ENCODE measurements at places on chromosomes 7 and 10. TPM values are rescaled to one million over a fixed set of nuclear protein-coding genes. Genes with fewer than 3 reads are reported as not detected.

DNA sequence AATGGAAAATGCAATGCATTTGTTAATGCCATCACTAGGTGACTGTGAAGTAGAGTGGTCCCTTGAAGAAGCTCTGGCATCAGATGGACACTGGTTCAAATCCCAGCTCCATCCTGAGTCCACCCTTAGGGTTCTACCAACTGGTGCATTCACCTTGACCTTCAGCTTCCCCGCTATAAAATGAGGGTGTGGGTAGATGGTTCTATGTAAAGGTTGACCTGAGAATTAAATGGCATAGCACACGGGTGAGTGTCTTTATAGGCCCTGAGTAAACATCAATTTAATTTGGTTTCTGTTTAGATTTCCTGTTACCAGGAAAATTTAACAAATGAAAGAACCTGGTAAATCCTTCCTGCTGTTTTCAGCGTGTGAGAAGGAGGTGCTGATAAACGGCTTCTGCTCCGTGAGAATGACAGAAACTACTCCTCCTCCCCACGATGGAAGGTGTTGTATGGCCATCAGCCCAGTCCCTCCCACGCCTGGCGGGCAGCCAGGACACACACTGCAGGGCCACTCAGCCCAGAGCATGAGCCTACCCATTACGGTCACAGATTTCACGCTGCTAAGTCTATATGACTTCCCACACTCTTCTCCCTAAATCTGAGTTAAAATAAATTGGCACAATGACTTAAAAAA lies 210.1 kb downstream of the TNS3 start:
- DNase-seq, result peak; percentile 88

GRCh38 chr7:92872701-92873100 lies 36.3 kb upstream of the CDK6 start:
- no peak for DNase-seq

DNA sequence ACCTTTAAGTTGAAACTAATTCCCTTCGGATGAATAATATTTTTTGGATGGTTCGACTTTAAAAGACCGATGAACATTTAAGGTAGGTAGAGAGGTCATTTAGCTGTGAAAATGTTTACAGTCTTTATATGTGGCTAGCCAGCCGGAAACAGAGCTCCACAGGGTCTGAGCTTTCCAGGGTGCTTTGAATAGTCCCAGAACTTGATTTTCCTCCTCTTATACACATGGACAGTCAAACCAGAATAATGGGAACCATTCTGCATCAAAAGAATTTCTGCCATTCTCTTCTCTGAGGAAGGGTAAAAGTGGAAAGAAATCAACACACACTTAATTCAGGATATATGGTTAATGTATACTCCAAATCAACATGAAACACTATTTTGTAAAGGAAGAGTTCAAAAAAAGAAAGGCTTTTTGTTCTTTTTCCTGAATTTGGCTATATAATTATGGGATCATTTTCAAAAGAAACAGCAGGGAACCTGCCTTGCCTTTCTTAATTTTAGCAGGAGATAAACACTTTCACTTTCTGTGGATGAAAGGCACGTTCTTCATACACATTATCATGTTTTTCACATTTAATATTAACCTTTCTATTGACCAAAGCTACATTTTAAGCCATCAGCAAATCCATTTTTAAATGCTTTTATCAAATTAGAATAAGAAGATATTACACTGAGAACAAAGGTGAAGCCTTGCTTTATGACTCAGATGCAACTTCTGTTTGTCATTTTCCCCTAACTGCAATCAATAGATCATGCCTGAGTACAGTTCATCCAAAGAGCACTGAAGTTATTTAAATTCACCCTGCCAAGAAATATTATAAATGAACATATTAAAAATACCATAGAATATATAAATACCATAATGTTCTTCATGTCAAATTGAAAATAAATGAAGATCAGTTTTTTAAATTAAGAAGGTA lies 307.3 kb downstream of the THSD7A start:
- no peak for DNase-seq

DNA sequence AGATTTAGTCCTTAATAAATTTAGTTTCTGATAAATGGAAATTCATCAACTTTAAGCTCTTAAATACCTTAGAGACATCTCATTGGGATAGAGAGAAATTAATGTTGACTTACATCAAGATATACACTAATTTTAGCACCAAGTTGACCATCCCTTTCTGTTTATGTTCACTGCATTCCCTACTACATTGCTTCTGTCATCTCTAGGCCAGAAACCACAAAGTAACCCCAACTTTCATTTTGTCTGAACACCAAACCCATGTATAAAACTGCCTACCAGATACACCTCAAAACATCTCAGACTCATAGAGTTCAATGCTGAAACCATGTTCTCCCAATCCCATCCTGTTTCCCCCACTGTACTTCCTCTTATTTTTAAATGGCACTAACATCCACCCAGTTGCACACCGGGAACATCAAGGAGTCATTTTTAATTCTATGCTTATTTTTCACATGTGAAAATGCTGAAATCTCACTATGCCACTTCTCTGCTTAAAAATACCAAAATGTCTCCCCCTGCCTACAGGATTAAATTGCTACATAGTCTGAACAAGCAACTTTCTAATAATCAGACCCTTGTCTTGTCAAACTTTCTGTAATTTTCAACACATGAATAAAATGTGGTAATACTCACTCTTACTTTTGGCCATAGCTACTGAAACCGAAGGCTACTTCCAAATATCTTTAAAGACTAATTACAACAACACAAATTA lies 201.6 kb downstream of the SEMA3D start:
- no peak for DNase-seq

GRCh38 chr7:30390736-30391636 lies 87.6 kb downstream of the NOD1 start:
- DNase-seq, result no peak

- no peak for DNase-seq
Measured at GRCh38 chr7:41698114-41698513, 4.8 kb downstream of the INHBA start.

- DNase-seq, result no peak
Measured at GRCh38 chr10:87952612-87953011, 89.2 kb downstream of the PTEN start.

DNA sequence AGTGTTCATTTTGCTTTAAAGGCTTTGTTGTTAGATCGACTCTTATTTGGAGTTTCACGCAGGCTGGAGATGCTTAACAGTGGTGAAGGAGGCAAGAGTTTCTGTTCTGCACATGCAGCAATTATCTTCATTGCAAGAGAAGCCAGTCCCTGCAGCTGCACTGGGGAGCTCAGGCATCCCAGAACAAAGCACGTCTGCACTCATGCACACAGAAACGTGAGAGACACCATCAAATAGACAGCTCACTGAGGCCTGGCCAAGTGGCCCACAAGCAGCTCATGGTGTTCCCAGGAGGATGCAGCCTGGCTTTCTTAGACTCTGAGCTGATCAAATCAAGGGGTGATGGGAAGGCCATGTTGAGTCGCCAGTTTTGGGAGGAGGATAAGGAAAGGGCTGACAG lies 246.1 kb downstream of the CREB5 start:
- DNase-seq, result no peak

- DNase-seq, result no peak
Measured at GRCh38 chr10:46299286-46299535, 12.4 kb downstream of the ANTXRL start.

DNA sequence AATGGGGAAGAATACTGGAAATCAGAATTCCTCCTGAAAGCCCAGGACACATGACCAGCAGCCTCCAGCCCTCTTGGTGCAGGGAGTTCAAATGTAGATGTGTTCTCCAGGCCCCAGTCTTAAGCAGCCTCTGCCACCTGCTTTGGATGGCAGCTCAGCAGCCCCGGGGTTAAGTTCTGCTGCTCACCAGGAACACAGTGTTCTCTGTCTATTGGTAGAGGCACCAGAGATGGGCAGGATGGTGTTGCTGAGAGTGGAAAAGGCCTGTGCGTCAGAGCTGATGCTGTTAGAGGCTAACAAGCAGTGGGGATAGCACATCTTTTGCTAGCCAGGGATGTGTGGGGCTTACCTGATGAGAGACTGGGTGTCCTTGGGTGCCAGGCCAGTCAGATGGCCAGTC lies 56.8 kb downstream of the PAX2 start:
- no peak for DNase-seq

DNA sequence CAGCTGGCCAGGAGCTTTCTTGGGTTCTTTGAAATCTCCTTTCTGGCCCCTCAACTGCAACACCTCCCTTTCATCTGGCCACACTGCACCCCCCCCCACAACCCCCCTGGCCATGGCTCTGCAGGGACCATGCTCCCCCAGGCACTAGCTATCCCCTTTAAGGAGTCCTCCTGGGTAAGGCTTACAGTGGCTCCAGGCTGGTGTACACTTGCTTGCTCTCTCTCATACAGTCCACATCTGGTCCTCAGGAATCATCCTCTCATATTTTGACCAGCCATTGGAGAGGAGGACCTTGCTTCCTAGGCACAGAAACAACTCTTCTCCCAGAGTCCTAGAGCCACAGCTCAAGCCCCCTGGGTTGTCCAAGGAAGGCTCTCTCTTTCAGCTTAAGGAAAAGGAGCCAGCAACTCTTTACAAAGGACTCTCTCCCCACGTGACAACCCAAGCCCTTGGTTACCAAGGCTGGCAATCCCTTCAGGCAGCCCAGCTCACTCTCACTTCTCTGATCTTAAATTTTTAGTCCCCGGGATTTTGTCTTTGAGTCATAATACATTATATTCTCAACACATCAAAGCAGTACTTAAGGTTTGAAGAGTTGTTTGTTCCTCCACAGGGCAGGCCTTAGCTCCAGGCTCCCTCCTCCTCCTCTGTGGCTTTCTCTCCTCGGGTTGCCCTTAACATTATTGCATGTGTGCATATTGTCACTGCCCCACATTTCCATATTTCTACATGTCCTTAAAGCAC lies 9.9 kb downstream of the GARIN1A start:
- DNase-seq, result no peak

GRCh38 chr10:61791216-61791615 lies 110.3 kb upstream of the ARID5B start:
- no peak for DNase-seq

AKR1E2 gene
- polyA plus RNA-seq, result 0.69 TPM

DNAJC12 gene
- 51.1 TPM for polyA plus RNA-seq

SLC13A1 gene
- 0.23 TPM for polyA plus RNA-seq

FXYD4 gene
- not detected for polyA plus RNA-seq

SLC26A4 gene
- 0.25 TPM for polyA plus RNA-seq

ANKRD61 gene
- polyA plus RNA-seq, result not detected

SLC26A5 gene
- 0.04 TPM for polyA plus RNA-seq
